ENCODE measurements at places on chromosomes 3 and 15.

DNA sequence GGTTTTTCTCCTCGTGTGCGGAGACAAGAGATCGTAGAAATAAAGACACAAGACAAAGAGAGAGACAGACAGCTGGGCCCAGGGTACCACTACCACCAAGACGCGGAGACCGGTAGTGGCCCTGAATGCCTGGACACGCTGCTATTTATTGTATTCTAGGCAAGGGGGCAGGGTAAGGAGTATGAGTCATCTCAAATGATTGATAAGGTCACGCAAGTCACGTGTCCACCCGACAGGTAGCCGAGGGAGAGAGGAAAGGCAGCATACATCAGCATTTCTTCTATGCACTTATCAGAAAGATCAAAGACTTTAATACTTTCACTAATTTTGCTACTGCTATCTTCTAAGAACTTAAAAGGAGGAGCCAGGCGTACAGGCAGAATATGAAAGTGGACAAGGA, 28.2 kb downstream of the MYL3 start:
- no peak for DNase-seq
- H3K4me3 ChIP-seq = no peak overlapping the region
- no peaks in the 10 kb centered on the region for H3K27me3 ChIP-seq
- H3K4me1 ChIP-seq = no peaks in the 10 kb centered on the region

- no peaks in the 10 kb centered on the region for H3K27me3 ChIP-seq
- H3K4me1 ChIP-seq = peaks cover 15% of the 10 kb centered on the region
- no peak overlapping the region for H3K27ac ChIP-seq
- no peak for DNase-seq
- no peaks in the 10 kb centered on the region for H3K36me3 ChIP-seq
Measured at GRCh38 chr3:143070977-143071551, 48.5 kb upstream of the CHST2 start.

DNA sequence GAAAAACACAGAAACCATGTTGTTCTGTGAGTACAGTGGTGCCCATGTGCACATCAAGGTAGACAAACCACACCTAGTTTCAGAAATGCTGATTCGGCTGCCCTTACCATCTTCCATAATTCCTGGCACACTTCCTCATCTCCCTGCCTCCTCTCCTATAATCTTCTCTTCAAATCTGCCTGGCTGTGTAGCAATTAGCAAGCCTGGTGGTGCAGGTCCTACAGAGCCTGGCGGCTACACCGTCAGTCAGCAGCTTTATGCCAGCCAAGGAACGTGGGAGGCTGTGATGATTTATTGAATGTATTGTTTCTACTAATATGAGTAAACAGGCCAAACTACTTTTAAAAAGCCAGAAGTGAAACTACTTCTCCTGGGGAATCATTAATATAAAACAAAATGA, 106.8 kb downstream of the SEMA6D start:
- no peak for DNase-seq
- H3K27me3 ChIP-seq = no peaks in the 10 kb centered on the region
- no peak overlapping the region for H3K4me3 ChIP-seq
- H3K36me3 ChIP-seq = no peaks in the 10 kb centered on the region
- H3K27ac ChIP-seq = no peak overlapping the region

DNA sequence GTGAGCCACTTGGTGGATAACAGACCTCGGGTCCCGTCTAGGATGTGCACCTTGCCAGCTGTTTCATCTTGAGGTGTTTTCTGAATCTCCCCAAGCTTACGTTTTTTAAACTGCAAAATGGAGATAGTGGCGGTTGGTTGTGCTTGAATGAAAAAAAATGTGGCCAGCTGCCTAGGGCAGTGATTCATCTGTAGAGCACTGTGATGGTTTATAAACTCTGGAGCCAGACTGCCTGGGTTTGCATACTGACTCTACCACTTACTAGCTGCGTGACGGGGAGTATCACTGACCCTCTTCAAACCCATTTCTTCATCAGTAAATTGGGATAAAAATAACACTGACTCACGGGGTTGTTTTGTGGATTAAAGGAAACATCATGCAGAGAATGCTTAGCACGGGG, 159.1 kb downstream of the CHL1 start:
- H3K4me1 ChIP-seq = no peaks in the 10 kb centered on the region
- peak; percentile 69 for DNase-seq

- peaks cover 5% of the 10 kb centered on the region for H3K27me3 ChIP-seq
- H3K4me1 ChIP-seq = no peaks in the 10 kb centered on the region
- DNase-seq = no peak
- no peaks in the 10 kb centered on the region for H3K36me3 ChIP-seq
- H3K27ac ChIP-seq = no peak overlapping the region
Measured at GRCh38 chr15:69976366-69976994, 121.2 kb downstream of the TLE3 start.

DNA sequence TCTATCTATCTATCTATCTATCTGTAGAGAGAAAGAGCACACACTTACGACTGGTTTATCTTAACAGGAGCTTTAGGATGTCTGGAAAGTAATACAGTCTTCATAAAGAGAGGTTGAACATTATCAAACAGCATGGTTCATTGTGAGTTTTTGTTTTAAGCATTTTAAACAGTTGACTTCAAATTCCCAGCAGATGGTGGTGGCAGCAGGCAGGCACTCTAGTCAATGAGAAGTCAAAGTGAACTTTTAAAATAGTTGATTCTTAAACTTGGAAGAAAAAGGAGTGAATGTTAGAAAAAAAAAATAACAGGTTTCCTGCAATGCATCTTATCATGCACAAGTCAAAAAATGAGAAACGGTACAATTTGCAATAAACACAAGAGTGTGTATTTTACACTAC, 432.7 kb downstream of the IL5RA start:
- H3K36me3 ChIP-seq = no peaks in the 10 kb centered on the region
- H3K4me3 ChIP-seq = no peak overlapping the region
- no peaks in the 10 kb centered on the region for H3K4me1 ChIP-seq
- DNase-seq = no peak

- no peaks in the 10 kb centered on the region for H3K36me3 ChIP-seq
- no peaks in the 10 kb centered on the region for H3K27me3 ChIP-seq
- H3K4me3 ChIP-seq = no peak overlapping the region
- no peak for DNase-seq
Measured at GRCh38 chr3:69724722-69725435, 14.4 kb upstream of the MITF start.

GRCh38 chr3:10771486-10772270, 44.4 kb upstream of the SLC6A11 start:
- H3K27me3 ChIP-seq = no peaks in the 10 kb centered on the region
- no peaks in the 10 kb centered on the region for H3K4me1 ChIP-seq
- no peak overlapping the region for H3K27ac ChIP-seq
- DNase-seq = no peak
- no peaks in the 10 kb centered on the region for H3K36me3 ChIP-seq

- peaks cover 17% of the 10 kb centered on the region for H3K27me3 ChIP-seq
- H3K4me3 ChIP-seq = no peak overlapping the region
- no peak overlapping the region for H3K27ac ChIP-seq
- no peaks in the 10 kb centered on the region for H3K36me3 ChIP-seq
Measured at GRCh38 chr15:40243126-40243810, 4.4 kb downstream of the PAK6 start.

GRCh38 chr3:140434261-140434905, 243.5 kb upstream of the TRIM42 start:
- no peak overlapping the region for H3K4me3 ChIP-seq
- DNase-seq = no peak
- H3K27me3 ChIP-seq = no peaks in the 10 kb centered on the region
- H3K36me3 ChIP-seq = no peaks in the 10 kb centered on the region
- no peak overlapping the region for H3K27ac ChIP-seq

- H3K4me3 ChIP-seq = no peak overlapping the region
- no peaks in the 10 kb centered on the region for H3K27me3 ChIP-seq
- no peaks in the 10 kb centered on the region for H3K4me1 ChIP-seq
- H3K27ac ChIP-seq = no peak overlapping the region
Measured at GRCh38 chr3:66083096-66083678, 44.5 kb upstream of the MAGI1 start.

DNA sequence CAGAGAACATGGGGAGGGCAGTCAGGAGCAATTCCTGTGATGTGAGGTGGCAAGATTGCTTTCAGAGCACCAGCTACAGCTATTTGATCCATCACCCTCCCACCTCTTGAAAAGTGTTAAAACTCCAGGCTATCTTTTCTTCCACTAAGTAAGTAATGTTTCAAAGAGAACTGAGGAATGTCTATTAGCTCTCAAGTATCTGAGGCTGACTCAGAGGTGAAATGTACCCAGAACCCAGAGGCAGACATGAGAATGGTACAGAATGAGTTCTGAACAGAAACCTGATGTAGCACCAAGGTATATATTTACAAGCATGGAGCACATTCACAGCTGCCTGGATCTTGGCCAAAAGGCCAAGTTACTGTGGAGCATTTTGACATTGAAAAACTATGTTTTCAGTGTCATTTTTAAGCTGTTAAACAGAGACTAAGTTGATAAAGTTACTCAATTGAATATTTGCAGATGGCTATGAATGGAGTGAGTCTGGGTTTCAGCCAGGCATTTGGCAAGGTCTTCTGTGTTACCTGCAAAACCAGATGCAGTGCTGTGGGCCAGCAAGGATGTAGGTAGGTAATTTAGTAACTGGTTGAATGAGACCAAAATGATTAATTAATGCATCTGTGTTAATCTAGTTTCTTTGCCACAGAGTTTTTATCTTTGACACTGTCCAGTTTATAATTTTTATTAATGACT, 227.7 kb upstream of the CD96 start:
- H3K27me3 ChIP-seq = no peaks in the 10 kb centered on the region
- no peak overlapping the region for H3K4me3 ChIP-seq
- H3K4me1 ChIP-seq = peaks cover 6% of the 10 kb centered on the region
- H3K36me3 ChIP-seq = no peaks in the 10 kb centered on the region

DNA sequence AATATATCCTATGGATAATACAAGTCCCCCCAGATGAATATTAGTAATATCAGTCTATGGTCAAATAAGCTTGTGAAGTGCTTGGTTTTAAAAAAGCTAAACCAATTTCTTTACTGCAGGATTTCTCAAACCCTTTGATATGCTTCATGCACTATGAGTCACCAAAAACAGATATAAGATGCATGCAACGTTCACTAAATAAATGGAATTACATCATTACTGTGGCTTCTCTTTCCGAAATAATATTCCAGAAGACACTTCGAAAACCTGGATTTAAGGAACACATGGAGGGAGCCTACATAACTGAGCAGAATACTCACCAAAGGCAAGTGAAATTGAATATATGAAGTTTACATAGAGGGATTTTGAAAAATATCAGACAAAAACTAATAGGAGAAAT, 126.3 kb upstream of the ABI3BP start:
- no peak overlapping the region for H3K27ac ChIP-seq
- no peaks in the 10 kb centered on the region for H3K36me3 ChIP-seq
- no peak for DNase-seq
- no peaks in the 10 kb centered on the region for H3K4me1 ChIP-seq
- no peak overlapping the region for H3K4me3 ChIP-seq

- no peaks in the 10 kb centered on the region for H3K36me3 ChIP-seq
- no peaks in the 10 kb centered on the region for H3K4me1 ChIP-seq
- no peak for DNase-seq
- H3K4me3 ChIP-seq = no peak overlapping the region
Measured at GRCh38 chr3:119800844-119801243, 18.9 kb downstream of the NR1I2 start.

DNA sequence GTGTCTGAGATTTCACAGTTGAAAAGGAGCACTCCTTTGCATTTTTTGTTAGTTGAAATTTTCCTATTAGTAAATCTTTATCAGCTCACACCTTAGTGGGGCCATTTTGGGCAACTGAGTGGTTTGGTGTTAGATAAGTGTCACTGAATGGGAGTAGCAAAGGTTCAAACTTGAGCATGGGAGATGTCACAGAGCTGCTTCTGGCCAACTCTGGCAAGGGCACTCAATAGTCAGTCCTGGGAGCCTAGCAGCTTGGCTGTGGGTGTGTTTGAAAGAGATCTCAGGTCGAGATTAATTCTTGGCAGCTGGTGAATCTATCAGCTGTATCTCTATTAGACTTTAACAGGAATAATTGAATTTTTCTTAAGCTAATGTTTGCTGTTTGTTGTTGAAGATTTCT, 579.3 kb downstream of the EDEM1 start:
- H3K36me3 ChIP-seq = no peaks in the 10 kb centered on the region
- no peak overlapping the region for H3K4me3 ChIP-seq
- no peaks in the 10 kb centered on the region for H3K27me3 ChIP-seq
- DNase-seq = no peak
- H3K27ac ChIP-seq = no peak overlapping the region
- no peaks in the 10 kb centered on the region for H3K4me1 ChIP-seq

DNA sequence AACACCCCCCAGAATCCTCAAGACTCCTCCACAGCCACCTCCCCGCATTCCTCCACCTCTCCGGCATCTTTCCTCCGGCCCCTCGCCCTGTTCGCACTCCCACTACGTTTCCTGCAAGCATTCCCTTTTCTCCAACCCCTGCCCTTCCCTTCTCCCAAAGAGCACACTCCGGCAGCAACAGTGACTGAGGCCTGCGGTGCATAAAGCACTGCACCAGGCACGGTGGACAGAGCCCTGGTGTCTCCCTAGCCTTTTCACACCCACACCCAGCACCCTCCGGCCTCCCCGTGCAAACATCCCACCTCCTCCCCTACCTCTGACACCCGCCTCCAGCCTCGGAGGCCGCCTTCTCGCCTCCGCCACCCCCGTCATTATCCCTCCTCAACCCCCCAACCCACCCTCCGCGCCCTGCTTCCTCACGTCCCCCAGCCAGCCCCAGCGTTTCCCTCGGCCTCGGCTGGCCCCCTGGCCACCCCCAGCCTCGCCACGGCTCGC, 577 bp downstream of the ZNF148 start:
- peak overlapping the region; percentile 81 for H3K4me3 ChIP-seq
- DNase-seq = no peak
- no peaks in the 10 kb centered on the region for H3K36me3 ChIP-seq

GRCh38 chr15:76147906-76148570, 88.3 kb downstream of the TMEM266 start:
- DNase-seq = peak; percentile 61
- H3K4me1 ChIP-seq = peaks cover 19% of the 10 kb centered on the region
- H3K4me3 ChIP-seq = no peak overlapping the region
- no peaks in the 10 kb centered on the region for H3K27me3 ChIP-seq
- H3K27ac ChIP-seq = no peak overlapping the region

- H3K27me3 ChIP-seq = no peaks in the 10 kb centered on the region
- no peak overlapping the region for H3K27ac ChIP-seq
- no peaks in the 10 kb centered on the region for H3K36me3 ChIP-seq
- no peak overlapping the region for H3K4me3 ChIP-seq
Measured at GRCh38 chr3:134772011-134772410, 23.0 kb upstream of the EPHB1 start.

GRCh38 chr3:30751610-30752299, 142.7 kb downstream of the GADL1 start:
- H3K4me3 ChIP-seq = no peak overlapping the region
- peaks cover 17% of the 10 kb centered on the region for H3K4me1 ChIP-seq
- no peak overlapping the region for H3K27ac ChIP-seq
- no peaks in the 10 kb centered on the region for H3K27me3 ChIP-seq
- DNase-seq = no peak

- peak within 1 kb of the TSS; percentile 66 for H3K4me3 ChIP-seq
- H3K27ac ChIP-seq = peak within 1 kb of the TSS; percentile 68
- H3K27me3 ChIP-seq = no peaks in the 10 kb centered on the region
- peaks cover 29% of the 10 kb centered on the region for H3K4me1 ChIP-seq
Measured at GRCh38 chr3:138434276-138434874, at the start of gene ESYT3. TSS of gene ESYT3 (plus strand) at chr3:138434616. CDS start at chr3:138434799, 183 bp downstream.

GRCh38 chr15:34233614-34234013, 8.8 kb downstream of the EMC4 start:
- H3K27ac ChIP-seq = no peak overlapping the region
- H3K4me3 ChIP-seq = no peak overlapping the region
- peaks cover 93% of the 10 kb centered on the region for H3K36me3 ChIP-seq
- no peaks in the 10 kb centered on the region for H3K4me1 ChIP-seq
- no peak for DNase-seq

Measured in sigmoid colon (tissue), 7 donors.